Activated T-helper 17 cell treated with anti-CD3 and anti-CD28 coated beads, Interleukin-2, amount 50 U/mL, for 72 hours (primary cell): ENCODE measurements at places on chromosomes 2 and 18. TPM values are rescaled to one million over a fixed set of nuclear protein-coding genes. Genes with fewer than 3 reads are reported as not detected.

DNA sequence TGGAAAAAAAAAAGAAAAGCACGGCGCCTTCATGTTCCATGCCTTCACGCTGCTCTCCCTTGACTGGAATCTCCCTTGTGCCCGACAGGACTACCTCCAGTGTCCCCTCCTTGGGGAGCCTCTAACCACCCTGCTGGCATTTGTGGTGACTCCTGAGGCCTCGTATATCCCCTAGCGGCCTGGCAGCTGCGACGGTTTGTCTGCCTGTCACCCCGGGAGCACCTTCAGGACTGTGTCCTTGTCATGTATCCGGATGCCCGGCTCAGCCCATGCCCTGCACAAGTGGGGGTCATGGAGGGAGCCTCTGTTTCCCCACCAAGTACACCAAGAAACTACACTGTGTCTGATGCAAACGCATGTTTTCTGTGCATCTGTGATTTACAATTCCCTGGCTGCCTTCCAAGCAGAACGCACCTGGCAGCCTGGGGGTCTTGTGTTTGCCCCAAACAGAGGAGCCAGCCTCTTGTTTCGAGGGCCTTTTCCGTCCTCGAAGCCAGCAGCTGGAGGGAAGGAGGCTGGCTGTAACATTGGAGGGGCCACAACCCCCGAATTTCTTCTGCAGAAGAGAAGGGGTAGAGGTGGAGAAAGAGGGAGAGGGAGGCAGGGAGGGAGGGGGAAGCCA, 18.9 kb downstream of the TWIST2 start:
- no peak for ATAC-seq

HOXD8 gene
- total RNA-seq, result not detected

DNA sequence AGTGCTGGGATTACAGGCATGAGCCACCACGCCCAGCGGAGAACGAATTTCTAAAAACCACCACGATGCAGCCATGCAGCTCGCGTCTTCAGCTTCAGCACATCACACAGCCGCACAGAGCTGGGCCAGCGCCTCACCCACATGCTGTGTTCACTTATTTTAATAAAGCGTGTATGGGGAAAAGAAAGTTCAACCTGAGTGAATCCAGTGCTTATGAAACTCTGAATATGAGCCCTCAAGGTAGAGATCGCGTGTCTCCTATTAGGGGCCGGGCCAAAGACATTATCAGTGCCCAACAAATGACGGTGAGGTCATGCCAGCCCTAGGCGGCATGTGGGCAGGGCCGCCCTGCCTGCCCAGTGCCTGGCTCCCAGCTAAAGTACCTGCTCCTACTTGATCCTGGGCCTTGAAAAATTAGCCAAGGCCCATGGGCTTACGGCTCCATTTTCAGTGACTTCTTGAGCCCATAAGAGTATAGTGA, 44.3 kb downstream of the SPRED2 start:
- no peak for ATAC-seq

CROCC2 gene
- not detected for total RNA-seq

DNA sequence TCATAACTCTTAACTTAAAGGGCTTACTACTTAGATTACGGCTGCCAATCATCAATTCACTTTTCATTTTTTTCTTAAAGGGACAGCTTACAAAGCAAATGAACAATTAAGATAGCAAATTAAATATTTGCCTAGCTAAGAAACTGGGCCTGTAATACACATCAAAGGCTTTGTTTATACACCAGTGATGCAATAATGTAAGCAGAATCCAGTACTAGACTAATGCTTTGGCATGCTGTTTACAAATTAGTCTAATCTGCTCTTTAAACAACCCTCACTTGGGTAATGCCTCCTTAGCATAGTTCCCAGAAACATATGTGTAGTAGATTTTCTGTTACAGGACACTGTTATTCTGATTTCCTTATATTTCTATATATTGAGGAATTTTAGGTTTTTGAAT, 105.8 kb downstream of the ARHGAP28 start:
- ATAC-seq, result no peak

GRCh38 chr2:178005756-178006155, 66.8 kb downstream of the PDE11A start:
- no peak for ATAC-seq

C2orf81 gene
- total RNA-seq, result 2.3 TPM
